Posterior cingulate gyrus (tissue), 11 donors: ENCODE measurements at places on chromosomes 3 and 15.

DNA sequence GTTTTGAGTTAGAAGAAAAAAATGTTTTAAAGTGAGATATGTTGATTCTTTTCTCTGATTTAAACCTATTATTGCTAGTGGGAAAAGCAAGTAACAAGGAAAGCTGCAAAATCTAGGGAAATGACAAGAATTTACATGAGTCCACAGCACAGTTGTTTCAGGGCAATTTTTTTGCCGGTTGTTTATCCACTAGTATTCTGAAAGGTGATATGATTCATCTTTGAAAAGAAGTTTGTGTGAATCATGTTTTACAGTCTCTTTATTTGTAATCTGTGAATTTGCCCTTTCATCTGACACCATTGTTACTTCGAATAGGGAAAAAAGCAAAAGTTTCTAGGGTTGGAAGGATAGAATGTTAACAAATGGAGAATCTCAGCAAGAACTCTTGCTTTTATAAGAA is 894.7 kb downstream of the OTOL1 start:
- no peak for DNase-seq

DNA sequence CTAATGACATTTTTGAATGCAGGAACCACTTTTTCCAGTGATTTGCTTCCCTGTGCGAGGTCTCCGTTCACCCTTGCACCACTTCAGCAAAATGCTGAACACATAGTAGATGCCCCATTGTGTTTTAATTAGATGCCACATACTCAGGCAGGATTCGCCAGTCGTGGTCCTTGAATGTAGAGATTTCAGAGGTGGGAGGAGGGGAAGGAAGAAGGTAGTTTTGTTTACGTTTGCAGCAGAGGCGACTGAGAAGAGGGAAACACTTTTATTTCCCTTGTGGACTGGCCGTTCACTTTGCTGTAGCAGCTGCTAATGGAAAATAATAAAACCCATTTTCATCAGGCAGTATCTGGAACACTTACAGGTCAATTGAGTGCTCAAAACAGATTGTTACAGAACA is 262.8 kb upstream of the TBL1XR1 start:
- DNase-seq, result no peak

GRCh38 chr3:185658504-185658912 is 72.4 kb downstream of the SENP2 start:
- peak; percentile 25 for DNase-seq

GRCh38 chr3:63061449-63061848 is 186.2 kb upstream of the CADPS start:
- no peak for DNase-seq

DNA sequence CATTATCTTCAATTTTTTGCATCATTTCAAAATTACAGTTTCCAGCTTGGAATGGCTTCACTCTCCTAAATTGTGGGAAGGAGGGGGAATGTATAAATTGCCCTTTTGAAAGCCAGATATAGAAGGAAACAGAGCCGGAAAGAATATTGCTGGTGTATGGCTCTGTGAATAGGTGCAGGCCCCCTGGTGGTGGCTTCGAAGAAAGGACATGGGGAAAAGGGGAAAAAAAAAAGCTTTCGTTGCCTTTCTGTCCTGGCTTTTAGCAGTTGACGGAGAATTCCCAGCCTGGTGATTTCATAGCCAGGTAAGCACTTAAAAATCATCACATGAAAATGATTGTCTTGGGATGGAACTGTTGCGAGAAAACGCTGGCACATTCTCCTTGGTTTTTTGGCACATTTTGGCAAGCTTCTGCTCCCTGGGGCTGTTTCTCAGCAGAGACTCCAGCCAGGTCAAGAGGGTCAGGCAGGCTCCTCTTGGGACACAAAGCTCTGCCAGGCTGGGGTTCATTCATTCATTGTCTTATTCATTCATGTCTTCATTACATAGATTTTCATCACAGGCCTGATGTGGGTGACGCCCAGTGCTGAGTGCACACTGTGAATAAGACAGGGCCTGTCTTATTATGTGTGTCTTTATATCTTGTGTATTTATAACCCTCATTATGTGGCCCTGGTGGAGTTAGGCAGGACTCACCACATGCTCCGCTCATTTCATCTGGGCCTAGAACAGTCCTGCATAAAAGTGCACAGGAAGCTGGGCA is 300.0 kb upstream of the TPM1 start:
- DNase-seq, result no peak

- no peak for DNase-seq
Observed at GRCh38 chr3:157362348-157362747, 74.3 kb upstream of the PTX3 start.

DNA sequence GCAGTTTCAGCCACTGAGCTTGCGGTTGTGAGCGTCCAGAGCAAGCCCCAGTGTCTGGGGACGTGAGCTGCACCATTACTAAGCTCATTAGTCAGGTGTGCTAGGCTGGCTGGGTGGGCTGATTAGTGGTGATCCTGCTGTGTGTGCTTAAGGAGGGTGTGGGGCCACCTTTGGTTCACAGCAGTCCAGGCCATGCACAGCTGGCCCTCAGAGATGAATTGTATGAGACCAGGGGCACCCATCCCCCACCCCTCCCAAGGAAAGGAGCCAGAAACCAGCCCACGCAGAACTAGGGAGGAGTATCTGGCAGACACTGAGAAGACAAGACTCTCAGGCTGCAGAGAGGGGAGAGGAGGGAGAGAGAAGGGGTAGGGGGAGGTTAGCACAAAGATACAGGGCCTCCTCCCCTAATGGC is 3.8 kb downstream of the TYRO3 start:
- DNase-seq, result no peak

GRCh38 chr3:73602170-73602569 is 22.6 kb downstream of the PDZRN3 start:
- DNase-seq, result no peak

DNA sequence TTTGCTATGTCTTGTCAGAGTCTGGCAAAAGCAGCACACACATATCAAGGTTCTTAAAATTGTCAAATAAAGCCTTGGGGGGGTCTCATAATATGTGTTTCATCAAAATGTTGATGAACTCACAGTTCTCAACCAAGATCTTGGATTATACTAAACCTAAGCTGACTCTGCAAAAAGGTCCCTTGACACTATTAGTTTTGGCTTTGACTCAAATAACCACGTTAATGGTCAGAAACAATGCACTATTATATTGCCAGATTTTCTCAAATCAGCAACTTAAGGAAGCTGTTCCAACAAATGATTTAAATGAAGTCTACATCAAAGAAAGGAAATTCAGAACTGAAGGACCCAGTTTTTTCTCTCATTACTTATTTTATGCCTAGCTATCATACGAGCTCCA is 1063.9 kb downstream of the ROBO1 start:
- DNase-seq, result no peak

GRCh38 chr15:41205315-41205714 is 25.2 kb downstream of the EXD1 start:
- DNase-seq, result no peak

DNA sequence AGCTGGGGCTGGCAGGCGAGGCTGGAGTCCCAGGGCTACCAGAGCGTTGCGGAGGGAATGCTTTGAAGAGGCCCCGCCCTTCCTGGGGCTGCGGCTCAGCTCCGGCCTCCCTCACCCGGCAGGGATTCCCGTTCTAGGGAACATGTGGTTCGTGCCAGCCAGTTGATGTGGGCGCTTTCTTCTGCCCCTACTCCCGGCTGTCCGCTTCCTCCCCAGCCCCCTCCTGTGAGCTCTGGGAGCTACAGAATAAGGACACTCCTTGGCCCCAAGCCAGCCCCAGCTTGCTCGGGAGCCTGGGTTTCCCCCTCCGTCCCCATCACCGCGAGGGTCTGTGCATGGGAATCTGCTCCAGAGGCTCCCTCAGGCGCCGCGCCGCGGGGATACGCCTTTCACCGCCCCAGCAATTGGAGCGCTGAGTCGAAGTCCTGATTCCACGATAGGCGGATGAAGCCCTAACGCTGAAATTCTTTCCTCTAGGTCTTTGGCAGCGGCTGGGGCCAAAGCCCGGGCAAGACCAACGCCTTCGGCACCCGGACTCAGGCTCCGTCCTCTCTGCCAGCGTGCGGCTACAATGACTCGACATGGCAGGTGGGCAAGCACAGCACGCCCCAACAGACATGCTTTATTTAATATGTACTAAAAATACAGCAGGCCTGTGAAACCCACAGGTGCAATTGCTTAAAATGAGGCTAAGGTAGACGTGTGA is 69.5 kb downstream of the KLF15 start:
- DNase-seq, result peak; percentile 79

- no peak for DNase-seq
Observed at GRCh38 chr15:81747482-81747881, 298.3 kb downstream of the MEX3B start.

- DNase-seq, result no peak
Observed at GRCh38 chr3:188807006-188807405, 364.8 kb upstream of the TPRG1 start.

- no peak for DNase-seq
Observed at GRCh38 chr3:196440696-196441095, 8.5 kb upstream of the UBXN7 start.

GRCh38 chr15:63502137-63502766 is 2.1 kb upstream of the USP3 start:
- DNase-seq, result no peak

- no peak for DNase-seq
Observed at GRCh38 chr15:51053571-51053970, 41.1 kb downstream of the TNFAIP8L3 start.

DNA sequence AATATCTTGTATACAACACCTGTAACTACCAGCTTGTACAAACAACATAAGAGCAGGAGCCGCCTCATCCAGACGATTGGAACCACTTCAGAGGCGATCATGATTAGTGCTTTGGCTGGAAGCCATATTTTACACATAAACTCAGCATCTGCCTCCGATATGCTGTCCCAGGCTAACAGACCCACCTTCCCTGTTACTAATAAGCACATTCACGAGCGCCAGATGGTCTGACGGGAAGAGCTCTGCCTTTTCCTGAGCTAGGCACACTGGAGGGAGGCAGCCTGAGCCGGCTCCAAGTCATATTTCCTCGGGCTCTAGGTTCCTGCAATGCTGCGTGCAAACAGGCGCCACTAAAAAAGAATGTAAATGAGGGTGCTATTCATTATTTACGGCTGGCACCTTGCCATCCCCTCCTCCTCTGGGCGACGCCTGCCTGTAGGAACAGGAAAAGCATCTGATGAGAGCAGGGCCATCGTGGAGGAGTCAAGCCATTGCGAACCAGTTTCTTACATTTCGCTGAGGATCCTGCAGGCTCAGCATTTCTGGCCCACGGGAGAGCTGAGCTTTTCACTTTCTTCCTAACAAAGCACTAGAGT is 98.2 kb downstream of the ANXA2 start:
- peak; percentile 11 for DNase-seq

DNA sequence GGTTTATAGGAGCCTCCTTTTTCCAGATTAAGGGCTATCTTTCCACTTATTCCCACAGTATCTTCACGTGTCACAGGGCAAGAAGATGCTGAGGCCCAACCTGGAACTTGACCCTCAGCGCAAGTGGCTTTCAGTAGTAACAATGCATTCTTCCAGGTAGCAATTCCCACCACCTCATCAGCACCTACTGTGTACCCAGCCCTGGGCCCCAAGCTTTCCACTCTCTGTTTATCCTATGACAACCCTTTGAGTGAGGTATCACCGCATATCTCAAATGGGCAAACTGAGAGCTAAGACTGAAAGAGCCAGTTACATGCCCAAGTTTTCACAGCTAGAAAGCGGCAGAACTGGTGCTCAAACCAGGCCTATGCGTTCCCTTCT is 88.2 kb downstream of the CPN2 start:
- no peak for DNase-seq

DNA sequence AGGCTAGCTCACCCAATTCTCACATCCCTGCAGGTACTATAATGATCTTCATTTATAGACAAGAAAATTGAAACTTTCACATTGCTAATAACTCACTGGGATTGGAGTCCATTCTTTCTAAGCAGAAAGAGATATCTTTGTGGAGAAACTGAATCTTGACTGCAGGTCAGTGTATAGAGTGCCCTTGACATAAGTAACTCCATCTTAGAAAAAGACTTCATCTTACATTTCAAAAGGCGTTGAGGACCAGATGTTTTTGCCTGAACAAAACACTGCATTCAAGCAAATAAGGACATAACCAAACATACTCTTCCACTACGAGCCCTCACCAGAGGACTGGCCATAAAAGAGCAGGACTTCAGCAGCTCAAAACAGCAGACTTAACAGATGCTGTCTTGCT is 6.8 kb upstream of the CCR3 start:
- no peak for DNase-seq

- no peak for DNase-seq
Observed at GRCh38 chr15:55619783-55620182, 31.6 kb upstream of the PYGO1 start.

DNA sequence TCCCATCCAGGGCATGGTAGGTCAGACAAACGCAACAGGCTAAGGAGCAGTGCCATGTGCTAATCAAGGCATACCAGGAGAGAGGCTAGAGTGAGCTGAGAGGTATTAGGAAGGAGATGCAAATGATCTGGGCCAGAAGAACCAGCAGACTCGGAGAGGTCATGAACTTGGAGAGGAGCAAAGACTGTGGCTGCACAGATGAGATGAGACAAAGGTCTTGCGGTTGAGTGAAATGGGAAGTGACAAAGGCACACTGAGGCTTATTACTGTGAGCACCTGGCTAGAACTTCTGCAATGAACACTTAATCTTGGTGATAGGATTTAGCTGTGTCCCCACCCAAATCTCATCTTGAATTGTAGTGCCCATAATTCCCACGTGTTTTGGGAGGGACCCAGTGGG is 380.2 kb downstream of the ULK4 start:
- DNase-seq, result no peak

DNA sequence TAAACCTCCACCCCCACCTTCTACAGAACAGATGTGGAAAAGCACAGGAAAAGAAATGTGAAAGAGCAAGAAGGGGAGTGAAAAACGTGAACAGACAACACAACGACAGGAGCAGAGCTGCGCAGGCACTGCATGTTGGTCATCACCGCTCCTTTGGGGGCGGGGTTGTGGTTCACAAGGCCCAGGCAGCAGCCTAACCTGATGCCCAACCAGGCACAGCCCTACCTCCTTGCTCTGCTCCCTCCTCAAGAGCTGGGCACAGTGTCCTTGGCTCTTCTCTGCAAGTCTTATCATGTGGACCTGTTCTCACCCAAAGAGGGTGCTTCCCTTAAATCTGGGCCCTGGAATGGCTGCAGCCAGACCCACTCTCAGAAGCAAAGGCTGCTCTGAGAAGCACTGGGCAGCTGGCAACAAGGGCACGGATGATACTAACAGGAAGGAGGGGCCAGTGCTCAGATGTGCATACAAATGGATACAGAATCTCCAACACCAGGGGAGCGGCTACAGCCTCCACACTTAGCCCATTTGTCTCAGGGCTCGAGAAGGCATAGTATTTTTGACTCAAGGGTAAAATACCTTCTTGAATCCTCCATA is 64.6 kb downstream of the DHX30 start:
- no peak for DNase-seq
